ENCODE measurements at places on chromosomes 4 and X. TPM values are rescaled to one million over a fixed set of nuclear protein-coding genes. Genes with fewer than 3 reads are reported as not detected.

DNA sequence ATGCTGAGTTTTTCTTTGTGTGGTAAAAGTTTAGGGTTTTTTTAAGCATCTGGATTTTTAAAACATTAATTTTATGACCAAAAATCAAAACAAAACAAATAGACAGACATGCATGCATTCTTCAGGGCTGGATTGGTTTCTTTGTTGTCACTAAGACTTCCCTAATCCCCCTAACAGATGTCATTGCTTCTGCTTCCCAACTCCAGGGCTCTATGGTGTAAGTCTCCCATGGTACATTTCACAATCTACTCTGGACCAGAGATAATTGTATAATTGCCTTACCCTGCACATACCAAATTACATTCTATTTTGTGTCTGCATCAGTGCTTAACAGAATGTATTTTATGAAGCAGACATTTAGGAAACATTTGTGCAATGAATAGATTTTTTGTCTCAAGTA, 529.1 kb upstream of the SMIM31 start:
- H3K4me1 ChIP-seq, result no peaks in the 10 kb centered on the region
- H3K27ac ChIP-seq, result no peak overlapping the region
- H3K27me3 ChIP-seq, result no peaks in the 10 kb centered on the region
- no peak overlapping the region for H3K4me3 ChIP-seq
- no peaks in the 10 kb centered on the region for H3K36me3 ChIP-seq
- DNase-seq, result no peak

DNA sequence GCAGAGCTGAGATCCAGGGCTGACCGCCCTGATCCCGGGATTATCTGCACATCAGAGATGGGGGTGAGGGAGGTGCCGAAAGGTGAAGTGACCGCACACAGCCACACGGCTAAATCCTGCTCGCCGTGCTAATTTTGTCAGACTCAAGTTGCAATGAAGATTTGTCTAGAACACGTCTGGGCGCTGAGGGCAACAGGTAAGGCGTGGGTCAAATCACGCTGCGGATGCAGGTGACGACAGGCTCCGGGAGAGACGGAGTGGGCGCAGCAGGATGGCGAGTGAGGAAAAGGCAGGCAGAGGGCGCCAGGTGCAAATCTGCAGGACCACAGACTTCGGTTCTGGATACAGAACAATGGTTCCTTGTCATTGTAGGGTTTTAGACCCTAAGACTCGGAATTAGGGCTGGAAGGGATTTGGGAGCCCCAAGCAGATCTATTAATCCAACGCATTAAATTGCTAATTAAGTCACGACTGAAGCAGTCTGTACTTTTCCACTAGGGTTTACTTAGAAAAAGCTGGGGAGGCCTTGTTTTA, 1.9 kb upstream of the TBC1D14 start:
- peak overlapping the region; percentile 60 for H3K4me3 ChIP-seq
- peak overlapping the region; percentile 1 for H3K27ac ChIP-seq
- H3K4me1 ChIP-seq, result peaks cover 45% of the 10 kb centered on the region
- DNase-seq, result no peak
- H3K27me3 ChIP-seq, result no peaks in the 10 kb centered on the region

DNA sequence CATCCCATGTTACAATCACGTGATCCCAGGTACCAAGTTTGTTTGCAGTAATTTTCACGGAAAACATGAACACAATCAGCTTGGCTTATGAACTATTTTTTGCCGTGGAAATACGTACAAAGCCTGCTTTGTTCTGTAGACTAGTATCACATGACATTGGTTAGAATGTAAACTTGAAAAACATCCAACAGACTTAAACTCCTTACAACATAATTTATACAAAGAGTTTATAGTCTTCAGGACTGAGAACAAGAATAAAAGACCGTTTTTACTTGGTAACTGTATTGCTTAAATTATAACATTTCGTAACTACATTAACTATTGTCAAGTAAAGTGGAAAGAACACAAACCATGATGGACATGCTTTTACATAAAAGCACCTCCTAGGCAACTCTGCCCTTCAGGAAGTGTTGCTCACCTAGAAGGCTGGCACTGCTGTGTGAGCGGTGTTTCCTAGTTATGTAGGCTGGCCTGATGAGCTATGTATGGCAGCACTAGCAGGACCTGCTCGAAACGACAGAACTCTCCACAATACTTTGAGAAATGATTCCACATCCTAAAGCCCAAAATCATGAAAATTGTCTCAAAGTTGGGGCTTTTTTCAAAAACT, 41.8 kb upstream of the WDR1 start:
- H3K27ac ChIP-seq, result peak overlapping the region; percentile 60
- H3K27me3 ChIP-seq, result no peaks in the 10 kb centered on the region
- no peak for DNase-seq
- no peak overlapping the region for H3K4me3 ChIP-seq
- no peaks in the 10 kb centered on the region for H3K36me3 ChIP-seq
- H3K4me1 ChIP-seq, result peaks cover 61% of the 10 kb centered on the region

DNA sequence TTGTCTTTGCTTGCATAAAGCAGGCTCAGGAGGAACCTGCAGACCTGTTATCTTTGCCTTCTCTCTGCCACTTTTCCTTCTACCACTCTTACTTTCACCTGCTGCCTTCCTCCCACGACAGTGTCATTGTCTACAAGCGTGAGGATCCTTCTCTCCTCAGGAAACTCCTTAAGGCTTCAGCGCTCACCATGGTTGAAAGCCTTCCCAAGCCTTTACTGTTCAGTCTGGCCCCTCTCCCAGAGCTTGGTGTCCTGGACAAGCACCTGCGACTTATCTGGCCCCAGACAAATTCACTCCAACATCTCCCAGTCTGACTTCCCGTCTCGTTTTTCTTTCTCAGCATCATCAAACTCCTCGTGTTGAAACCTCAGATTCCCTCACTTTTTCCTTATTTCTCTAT, 31.0 kb downstream of the CC2D2A start:
- no peak for DNase-seq
- H3K36me3 ChIP-seq, result peaks cover 8% of the 10 kb centered on the region
- H3K4me1 ChIP-seq, result no peaks in the 10 kb centered on the region

DNA sequence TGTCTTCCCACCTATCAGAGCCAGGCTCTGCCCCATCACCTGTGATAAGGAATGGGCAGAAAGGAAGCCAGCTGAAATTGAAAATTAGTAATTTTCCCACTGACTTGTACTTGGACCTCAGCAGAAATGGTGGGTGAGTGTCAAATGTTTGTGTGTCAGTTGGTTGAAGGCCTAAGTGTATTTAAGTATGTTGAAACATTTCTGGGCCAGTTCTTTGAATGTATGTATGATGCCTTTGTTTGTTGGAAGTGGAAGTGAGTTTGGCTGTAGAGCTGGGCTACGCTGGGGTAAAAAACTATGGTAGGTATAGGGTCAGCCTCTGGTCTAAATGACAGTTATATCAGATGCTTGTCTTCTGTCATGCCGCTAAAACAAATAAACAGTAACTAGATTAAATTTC, 27.7 kb downstream of the JADE1 start:
- H3K27ac ChIP-seq, result peak overlapping the region; percentile 5
- H3K4me1 ChIP-seq, result peaks cover 74% of the 10 kb centered on the region
- H3K4me3 ChIP-seq, result no peak overlapping the region
- no peak for DNase-seq
- peaks cover 12% of the 10 kb centered on the region for H3K36me3 ChIP-seq

DNA sequence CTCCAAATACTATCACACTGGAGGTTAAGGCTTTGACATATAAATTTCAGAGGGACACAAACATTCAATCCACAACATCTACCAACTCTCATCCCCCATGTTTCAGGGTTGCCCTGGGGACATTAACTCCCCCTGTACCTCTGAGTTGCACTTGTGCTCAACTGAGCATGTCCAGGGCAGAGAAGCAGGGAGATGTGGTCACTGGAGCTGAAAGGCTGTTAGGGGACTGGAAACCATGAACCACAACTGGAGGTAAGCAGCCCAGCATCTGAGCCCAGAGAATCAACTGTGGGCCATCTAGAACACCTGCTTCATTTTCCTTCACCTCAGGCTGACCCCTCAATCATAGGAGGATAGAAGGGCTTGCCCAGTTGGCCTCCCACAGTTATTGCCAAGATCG, 641.1 kb downstream of the MID1IP1 start:
- DNase-seq, result no peak
- peaks cover 15% of the 10 kb centered on the region for H3K4me1 ChIP-seq
- H3K4me3 ChIP-seq, result no peak overlapping the region
- no peaks in the 10 kb centered on the region for H3K27me3 ChIP-seq
- no peaks in the 10 kb centered on the region for H3K36me3 ChIP-seq

The SRD5A3 gene
- total RNA-seq, result 3.2 TPM
